ENCODE measurements at places on chromosomes 11 and 22.

- DNase-seq = no peak
Observed at GRCh38 chr11:67355023-67355793, 1.9 kb upstream of the POLD4 start.

DNA sequence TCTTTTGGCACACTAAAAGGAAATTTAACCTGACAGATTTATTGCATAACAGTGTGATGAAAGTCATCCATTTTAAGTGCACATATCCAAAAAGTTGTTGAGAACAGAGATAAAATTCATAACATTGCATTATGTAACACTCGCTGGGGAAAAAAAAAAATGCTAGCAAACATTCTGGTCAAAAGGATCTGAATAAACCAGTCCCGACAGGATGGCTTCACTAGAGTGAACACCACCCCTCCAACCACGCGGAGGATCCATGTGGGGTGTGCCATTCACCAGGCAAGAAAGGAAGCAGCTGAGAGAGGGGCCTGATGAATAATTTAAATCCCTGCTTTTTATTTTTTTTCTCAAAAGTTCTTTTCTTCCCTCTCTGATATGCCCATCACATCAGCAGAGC lies 258.7 kb downstream of the DCDC1 start:
- DNase-seq = peak; percentile 6

GRCh38 chr11:4090258-4090657 lies 4.3 kb upstream of the RRM1 start:
- no peak for DNase-seq

GRCh38 chr11:20112291-20113148 lies 47.8 kb downstream of the DBX1 start:
- peak; percentile 96 for DNase-seq

- no peak for DNase-seq
Observed at GRCh38 chr11:37812281-37812880, 1214.3 kb upstream of the RAG2 start.

DNA sequence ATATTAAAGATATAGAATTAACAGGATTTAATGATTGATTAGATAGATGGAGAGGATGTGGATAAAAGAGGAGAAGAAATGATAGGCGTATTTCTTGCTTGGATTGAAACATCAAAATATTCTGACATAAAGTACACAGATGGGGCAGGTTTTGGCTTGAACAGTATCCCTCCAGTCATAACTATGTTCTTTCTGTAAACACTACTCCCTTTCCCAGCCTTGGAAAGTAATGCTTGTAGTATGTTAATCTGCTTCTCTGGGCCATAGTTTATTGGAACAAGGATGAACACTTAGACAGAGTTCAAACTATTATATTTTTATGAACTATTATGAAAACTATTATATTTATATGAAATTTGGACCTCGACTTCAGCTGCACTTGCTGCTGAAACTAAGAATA lies 419.2 kb downstream of the AASDHPPT start:
- no peak for DNase-seq

DNA sequence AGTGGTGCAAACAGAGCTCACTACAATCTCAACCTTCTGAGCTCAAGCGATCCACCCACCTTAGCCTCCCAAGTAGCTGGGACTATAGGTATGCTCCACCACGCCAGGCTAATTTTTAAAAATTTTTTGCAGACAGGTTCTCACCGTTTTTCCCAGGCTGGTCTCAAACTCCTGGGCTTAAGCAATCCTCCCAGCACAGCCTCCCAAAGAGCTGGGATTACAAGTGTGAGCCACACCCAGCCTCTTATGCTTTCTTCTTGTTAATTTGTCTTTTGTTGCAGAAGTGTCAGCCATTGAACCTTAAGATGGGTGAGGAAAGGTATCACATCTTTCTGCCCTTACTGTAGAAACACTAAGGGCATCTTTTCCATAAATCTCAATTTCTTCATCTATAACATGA lies 34.9 kb downstream of the DENND5A start:
- DNase-seq = no peak

- no peak for DNase-seq
Observed at GRCh38 chr22:27892064-27892463, 27.0 kb downstream of the PITPNB start.

GRCh38 chr11:10285148-10285802 lies 8.7 kb downstream of the SBF2 start:
- DNase-seq = no peak

GRCh38 chr11:14075118-14076078 lies 112.9 kb downstream of the SPON1 start:
- no peak for DNase-seq

DNA sequence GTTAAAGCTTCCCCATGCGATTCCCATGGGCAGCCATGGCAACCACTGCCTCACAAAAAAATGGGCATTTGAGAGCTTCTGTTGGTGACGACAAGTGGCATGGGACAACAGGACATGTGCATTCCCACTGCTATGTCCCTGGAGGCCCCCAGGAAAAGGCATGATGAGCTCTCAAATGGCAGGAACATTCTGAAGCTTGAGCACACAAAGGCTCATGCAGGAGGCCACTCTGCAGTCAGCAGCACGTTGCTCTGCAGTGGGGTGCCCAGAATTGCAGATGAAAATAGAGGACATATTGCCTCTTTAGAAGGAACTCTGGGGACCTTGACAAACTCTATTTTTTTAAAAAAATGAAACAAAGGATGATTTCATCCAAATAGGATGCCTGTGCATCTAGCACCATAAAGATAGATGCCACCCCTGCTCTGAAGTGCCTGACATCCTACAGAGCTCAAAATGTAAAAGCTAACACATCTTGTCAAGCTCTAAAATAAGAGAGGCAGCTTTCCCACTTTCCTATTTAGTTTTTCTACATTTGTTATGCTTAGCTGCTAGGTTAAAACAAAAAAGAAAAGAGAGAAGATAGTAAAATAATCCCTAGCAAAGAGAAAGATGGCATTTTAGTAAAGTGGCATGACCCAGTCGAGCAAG lies 277.6 kb upstream of the ZC3H12C start:
- no peak for DNase-seq

GRCh38 chr11:10908215-10908951 lies 50.5 kb upstream of the ZBED5 start:
- DNase-seq = peak; percentile 82

- no peak for DNase-seq
Observed at GRCh38 chr11:8907116-8907515, 3.9 kb upstream of the AKIP1 start.

GRCh38 chr11:36123336-36124101 lies 165.7 kb downstream of the COMMD9 start:
- DNase-seq = no peak

DNA sequence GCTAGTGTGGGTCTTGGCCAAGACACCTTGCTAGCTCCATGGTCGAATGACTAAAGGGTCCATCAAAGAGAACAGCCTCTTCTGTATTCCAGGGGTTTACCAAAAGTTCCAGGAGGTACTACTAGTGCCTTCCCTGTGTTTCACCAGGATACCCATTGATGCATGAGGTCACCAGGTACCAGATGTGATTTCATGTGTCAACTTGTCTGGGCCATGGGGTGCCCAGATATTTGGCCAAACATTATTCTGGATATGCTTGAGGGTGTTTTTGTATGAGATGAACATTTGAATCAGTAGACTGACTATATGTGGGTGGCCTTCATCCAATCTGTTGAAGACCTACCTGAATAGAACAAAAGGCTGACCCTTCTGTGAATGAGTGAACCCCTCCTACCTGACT lies 92.8 kb downstream of the GALNT18 start:
- no peak for DNase-seq

DNA sequence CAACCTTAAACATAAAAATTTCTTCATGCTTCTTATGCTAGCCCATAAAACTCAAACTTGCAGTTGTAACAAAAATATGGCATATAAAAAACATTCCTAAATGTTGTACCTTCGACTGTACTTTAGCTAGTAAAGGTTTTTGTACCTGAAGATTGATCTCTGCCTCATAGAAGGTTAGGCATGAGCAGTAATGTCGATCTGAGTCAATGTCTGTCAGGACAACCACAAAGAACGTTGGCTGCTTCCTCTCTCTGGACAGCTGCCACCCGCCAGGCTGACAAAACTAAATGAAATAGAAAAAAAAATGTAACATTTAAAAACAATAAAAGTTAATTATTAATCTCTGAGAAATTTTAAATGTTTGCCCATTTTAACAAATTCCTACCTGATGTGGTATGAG lies 251.3 kb downstream of the SBF2 start:
- DNase-seq = no peak

DNA sequence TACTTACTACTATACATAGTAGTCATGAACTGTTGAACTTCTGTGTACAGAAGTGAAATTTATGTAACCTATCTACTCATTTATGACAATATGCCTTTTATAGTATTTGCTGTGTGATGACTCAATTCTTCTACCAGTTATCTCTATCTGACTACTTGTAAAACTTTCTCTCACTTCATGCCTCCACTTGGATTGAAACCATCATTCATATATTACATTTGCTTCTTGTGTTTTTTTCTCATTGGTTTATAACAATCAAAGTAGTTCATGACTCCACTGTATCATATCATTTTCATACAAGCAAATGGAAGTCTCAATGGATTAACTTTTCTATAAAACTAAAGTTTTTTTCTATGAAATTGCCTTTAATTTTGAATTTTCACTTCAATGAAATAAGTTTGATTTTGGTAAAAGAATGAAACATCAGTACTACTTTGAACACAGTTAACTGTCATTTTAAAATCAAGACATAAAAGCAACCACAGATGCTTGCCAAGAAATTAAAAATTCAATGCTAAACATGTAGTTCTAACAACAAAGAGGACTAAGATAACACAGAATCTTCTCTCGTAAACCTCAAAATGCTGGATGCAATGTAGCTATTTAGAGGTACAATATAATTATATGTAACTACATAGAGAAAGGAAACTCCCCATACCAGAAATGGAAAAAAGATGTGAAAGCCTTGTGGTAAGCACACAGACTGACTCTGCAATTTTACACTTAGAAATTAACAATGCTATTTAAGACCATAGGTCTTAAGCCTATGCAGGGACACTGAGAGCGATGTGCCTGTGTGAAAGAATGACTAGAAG lies 27.6 kb upstream of the EXPH5 start:
- DNase-seq = peak; percentile 43

GRCh38 chr11:44623731-44624491 lies 58.4 kb downstream of the CD82 start:
- DNase-seq = no peak

- DNase-seq = no peak
Observed at GRCh38 chr22:34105461-34106062, 185.3 kb upstream of the LARGE1 start.

DNA sequence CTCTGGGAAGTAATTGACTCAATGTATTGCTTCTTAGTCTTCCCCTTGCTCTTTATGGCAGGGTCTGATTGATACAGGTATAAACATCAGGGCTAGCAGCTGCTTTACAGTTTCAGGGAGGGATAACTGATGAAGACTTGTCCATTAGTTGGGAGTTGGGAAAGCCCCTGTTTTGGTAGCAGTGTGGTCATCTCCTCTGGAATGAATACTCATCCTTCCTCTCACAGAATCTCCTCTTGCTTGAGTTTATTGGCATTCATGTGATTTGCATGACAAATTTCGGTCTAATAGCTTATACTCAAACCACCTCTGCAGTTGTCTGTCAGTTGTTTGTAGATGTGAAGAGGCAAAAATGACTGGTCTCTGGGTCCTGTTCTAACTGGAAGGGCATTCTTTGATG lies 79.7 kb downstream of the FAT3 start:
- DNase-seq = no peak

DNA sequence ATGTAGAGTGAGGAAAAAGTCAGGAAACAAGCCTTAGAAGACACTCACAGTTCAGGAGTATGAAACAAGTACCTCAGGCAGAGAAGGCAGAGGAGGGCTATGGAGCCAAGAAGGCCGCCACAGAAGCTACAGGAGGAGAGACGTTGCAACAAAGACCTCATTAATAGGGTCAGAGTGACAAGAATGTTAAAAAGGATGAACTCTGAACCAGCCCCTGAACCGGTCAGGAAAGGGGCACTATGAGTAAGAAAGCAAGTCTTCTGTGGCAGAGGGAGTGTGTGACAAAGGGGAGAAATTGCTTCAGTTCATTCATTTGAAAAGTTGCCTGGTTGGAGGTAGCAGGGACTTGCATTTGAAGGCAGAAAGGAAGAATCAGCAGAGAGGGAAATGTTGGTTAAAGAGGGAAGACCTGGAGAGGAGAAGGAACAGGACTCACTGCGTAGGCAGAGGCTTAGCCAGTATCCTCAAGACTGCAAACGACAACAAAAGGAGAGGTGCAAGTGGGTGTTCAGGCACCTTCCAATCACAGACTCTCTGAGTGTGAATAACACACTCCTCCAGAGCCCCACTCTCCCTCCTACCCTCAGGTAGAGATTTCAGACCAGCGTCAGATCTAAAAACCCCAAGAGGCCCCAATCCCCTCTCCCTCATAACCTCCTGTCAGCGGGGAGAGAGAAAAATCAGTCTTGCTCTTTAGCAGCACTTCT lies 15.4 kb downstream of the TAGLN start:
- no peak for DNase-seq

GRCh38 chr11:107691000-107691750 lies 20.7 kb downstream of the SLN start:
- peak; percentile 55 for DNase-seq

GRCh38 chr11:70067591-70068341 lies 10.4 kb upstream of the ANO1 start:
- DNase-seq = no peak

DNA sequence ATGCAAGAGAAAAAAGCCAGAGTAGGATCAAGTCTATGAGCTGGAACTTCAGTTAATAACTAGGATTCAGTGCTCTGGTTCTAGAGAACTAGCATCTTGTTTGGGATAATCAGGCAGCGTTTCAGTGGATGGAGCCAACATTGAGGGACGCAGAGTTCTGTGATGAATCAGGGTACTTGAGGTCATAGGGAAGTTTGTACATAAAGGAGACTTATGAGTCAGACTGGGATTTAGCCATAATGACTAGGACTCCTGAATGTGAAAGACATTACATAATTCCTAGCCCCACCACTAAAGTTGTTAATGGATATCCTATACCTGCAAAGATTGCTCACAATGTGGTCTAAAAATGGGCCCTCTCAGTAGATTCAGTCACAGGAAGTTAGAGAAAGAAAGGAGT lies 6.8 kb downstream of the SLN start:
- peak; percentile 80 for DNase-seq

DNA sequence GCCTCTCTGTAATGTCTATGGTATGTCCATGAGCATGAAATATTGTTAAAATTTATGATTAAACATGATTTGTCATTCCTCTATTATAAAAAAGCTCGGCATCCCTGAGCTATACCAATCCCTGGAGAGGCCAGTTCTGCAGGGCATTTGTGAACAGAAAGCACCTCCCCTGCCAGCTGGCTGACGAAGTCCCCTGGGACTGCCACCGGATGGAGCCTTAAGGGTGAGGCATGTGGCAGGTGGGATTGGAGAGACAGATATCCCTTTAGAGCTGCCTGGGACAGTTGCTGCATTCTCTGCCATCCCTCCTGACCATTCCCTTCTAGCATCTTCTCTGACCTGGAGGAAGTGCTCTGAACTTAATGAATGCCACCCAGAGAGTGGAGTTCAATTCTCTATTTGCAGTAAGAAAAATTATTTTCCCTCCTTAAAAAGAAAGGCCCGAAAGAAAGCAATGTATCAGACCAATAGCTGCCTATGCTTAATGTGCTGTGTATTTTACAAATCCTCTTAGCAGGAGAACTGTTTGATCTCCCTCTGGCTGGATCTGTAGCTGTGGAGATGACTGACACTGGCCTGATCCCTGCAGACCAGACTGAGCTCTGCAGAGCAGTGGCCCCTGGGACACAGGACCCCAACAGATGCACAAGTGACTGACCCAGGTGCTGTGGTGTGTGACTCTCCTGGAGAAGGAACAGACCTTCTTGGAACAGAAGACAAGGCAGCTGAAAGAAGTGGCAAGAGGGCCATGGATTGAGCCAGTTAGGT lies 219.0 kb upstream of the NAV2 start:
- DNase-seq = no peak

- DNase-seq = peak; percentile 86
Observed at GRCh38 chr11:11525283-11525682, 96.5 kb downstream of the GALNT18 start.

Data from NCI-H226 (cell line).